ENCODE measurements at places on chromosomes 4 and X.

DNA sequence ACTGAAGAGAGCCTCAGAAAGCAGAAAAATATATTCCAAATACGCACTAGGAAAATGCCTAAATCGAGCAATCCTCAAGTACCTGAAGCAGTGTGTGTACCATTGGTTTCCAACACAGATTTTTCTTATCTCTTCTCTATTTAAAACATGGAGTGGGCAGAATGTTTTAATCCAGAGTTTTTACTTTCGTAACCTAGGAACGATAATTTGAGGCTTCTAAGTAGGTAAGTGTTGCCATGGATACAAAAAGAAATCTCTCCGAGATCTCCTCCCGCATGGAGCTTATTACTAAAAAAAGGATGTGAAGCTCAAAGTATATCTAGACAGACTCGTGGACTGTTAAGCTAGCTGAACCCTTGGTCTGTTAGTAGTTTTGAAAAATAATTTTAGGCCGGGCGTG is 23.0 kb upstream of the OTUD4 start:
- no peak for DNase-seq

GRCh38 chr4:153524682-153525081 is 58.5 kb downstream of the TMEM131L start:
- no peak for DNase-seq

DNA sequence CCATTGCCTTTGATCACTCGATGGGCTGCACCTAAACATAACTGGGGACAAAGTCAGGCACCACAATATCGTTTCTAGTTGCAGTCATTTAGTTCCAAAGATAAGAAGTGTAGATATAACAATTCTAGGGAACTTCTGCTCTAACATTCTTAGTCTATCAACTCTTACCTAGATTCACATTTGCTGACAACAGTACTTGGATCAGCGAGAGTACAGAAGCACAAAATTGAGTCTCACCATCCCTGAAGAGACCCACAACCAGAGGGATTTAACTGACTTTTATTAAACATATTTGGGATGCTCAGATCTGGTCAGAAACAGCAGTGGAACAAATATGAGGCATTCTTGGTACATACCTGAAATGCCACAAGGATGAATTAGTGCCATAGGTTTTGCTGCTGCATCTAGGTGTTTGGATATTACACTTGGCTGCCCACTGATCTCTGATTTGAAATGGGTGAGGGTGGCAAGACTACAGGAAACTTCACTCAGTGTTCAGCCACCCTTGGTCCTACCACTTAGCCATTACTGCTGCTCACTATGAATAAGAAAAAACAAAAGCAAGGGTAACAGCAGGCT is 28.9 kb upstream of the HUWE1 start:
- no peak for DNase-seq

DNA sequence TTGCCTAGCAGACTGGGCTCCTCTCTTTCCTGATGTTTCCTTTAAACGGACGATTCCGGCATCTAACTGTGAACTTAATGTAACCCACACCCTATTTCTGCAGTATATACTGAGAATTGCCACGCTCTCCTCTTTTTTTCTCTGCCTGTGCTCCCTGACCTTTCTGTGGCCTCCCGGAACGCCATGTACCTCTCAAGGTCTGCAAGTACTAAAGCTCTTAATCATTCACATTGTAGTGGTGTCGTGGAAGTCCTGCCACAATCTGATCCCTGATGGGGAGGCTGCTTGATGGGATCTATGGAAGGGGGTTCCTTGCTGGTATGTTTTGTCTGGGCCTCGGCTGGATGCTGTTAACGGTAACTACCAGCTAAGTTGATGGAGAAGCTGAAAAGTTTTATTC is 302.9 kb upstream of the EPHA5 start:
- DNase-seq: no peak

DNA sequence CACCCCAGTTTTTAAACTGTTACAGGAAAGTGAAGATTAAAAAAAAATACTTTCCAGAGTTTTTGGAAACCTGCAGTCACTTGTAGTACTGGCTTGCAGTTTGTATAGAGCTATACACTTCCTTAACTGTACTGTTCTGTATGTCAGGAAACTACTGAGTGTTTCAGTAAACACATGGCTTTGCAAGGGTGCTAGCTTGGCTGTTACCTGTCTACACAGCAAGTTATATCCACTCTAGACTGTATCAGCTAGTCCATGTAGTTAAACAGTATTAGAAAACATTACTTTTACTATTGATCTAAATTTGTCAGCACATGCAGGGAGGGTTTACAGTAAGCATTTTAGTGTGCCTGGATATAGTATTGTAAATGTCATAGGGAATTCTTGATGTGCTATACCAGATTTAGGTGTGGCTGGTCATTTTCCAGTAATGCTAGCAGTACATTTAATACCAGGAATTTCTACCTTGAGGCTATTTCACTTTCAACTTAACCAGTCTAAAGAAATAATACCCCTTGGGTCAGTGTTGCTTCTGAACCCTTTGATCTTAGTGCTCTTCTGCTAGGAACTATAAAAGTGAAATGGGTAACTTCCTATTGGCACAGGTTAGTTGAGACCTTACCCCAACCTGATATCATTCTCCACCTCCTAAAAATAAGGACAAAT is 192.3 kb upstream of the ANKRD50 start:
- DNase-seq: no peak

GRCh38 chr4:177047851-177048174 is 255.1 kb upstream of the VEGFC start:
- peak; percentile 60 for DNase-seq

- peak; percentile 49 for DNase-seq
Observed at GRCh38 chr4:108878806-108879205, 116.0 kb upstream of the ETNPPL start.

- DNase-seq: no peak
Observed at GRCh38 chrX:1289535-1289934, 20.9 kb downstream of the CSF2RA start.

DNA sequence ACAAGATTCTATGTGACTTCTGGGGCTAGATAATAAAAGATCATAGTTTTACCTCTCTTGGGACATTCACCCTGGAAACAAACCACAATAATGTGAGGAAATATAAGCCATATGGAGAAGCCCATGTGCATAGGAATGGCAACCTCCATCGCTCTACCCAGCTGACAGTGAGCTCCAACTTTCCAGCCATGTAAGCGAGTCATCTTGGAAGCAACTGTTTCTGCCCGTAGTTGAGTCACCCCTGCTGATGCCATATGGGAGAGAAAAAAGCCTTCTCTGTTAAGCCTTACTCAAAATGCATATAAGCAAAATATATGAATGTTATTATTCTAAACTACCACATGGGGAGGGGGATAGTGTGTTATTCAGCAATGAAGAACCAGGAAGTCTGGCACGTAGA is 31.4 kb upstream of the RELL1 start:
- peak; percentile 47 for DNase-seq

- DNase-seq: no peak
Observed at GRCh38 chrX:87045352-87045751, 472.2 kb upstream of the KLHL4 start.
